CD4-positive, alpha-beta memory T cell (primary cell): ENCODE measurements at places on chromosomes 5 and 9. TPM values are rescaled to one million over a fixed set of nuclear protein-coding genes. Genes with fewer than 3 reads are reported as not detected.

DNA sequence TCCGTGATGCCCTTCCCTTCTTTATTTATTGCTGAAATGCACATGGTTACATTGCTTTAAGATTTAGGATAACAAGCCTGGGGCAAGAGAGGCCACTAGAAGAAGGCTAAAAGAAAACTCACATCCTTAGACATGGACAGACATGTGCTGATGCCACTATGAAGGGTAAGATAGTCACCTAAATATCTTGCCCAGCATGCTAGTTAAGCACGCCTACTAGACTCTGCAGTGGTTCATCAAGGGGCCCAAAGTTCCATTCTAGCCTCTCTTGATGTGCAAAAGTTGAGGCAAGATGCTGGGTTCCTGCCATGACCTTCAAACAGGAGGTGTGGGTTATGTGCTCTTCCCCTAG lies 49.3 kb downstream of the GRAMD2B start:
- no peaks in the 10 kb centered on the region for H3K36me3 ChIP-seq
- DNase-seq = no peak
- H3K4me3 ChIP-seq = no peak overlapping the region
- no peaks in the 10 kb centered on the region for H3K27me3 ChIP-seq

DNA sequence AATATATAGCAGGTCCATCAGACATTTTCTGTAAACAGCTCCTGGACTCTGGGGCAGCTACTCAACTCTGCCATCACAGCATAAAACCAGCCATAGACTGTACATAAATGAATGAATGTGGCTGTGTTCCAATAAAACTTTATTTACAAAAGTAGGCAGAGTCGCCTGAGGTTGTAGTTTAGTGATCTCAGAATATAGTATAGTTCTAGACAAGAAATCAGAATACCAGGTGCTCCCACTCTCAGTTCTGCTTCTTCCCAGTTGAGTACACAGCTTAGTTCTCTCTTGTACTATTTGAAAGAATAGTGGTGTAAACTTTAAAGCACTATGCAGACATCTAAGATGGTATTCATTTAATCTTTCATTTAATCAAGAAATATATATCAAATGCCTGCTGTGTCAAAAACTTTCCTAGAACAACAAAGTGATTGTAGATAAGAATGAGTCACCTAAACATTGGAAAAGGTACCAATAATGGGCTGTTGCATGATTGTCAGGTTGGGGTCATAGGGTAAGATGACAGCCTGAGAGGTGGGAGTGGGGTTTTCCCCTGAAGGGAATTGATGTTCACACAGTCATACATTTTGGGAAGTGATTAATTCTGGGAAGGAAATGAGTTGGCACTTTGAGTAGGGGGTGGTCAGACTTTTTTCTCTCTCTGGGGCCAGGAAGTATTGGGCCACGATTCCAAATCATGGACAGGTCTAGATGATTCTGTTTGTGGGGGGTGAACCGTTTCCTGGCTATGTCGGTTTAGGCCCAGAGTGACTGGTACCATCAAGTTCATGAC lies 37.0 kb downstream of the TNFSF8 start:
- H3K27ac ChIP-seq = no peak overlapping the region
- H3K36me3 ChIP-seq = no peaks in the 10 kb centered on the region
- H3K4me3 ChIP-seq = no peak overlapping the region
- no peak for DNase-seq
- no peaks in the 10 kb centered on the region for H3K27me3 ChIP-seq

GRCh38 chr9:129907201-129907600 lies 71.9 kb downstream of the USP20 start:
- no peaks in the 10 kb centered on the region for H3K4me1 ChIP-seq
- H3K36me3 ChIP-seq = peaks cover 45% of the 10 kb centered on the region
- H3K27ac ChIP-seq = no peak overlapping the region
- H3K27me3 ChIP-seq = no peaks in the 10 kb centered on the region

- no peak for DNase-seq
- H3K36me3 ChIP-seq = no peaks in the 10 kb centered on the region
- H3K27me3 ChIP-seq = peaks cover 32% of the 10 kb centered on the region
- no peak overlapping the region for H3K4me3 ChIP-seq
These were observed 1.3 kb downstream of the CDO1 start for GRCh38 chr5:115815006-115815692.

- H3K4me1 ChIP-seq = peaks cover 22% of the 10 kb centered on the region
- H3K36me3 ChIP-seq = no peaks in the 10 kb centered on the region
- DNase-seq = peak; percentile 33
- peak overlapping the region; percentile 57 for H3K4me3 ChIP-seq
- peak overlapping the region; percentile 45 for H3K27ac ChIP-seq
These were observed 1.0 kb upstream of the RXRA start for GRCh38 chr9:134325096-134325812.

GRCh38 chr9:89996773-89997172 lies 392.0 kb downstream of the GADD45G start:
- H3K4me1 ChIP-seq = peaks cover 19% of the 10 kb centered on the region
- no peaks in the 10 kb centered on the region for H3K36me3 ChIP-seq
- no peaks in the 10 kb centered on the region for H3K27me3 ChIP-seq
- no peak for DNase-seq
- no peak overlapping the region for H3K27ac ChIP-seq
- H3K4me3 ChIP-seq = no peak overlapping the region

DNA sequence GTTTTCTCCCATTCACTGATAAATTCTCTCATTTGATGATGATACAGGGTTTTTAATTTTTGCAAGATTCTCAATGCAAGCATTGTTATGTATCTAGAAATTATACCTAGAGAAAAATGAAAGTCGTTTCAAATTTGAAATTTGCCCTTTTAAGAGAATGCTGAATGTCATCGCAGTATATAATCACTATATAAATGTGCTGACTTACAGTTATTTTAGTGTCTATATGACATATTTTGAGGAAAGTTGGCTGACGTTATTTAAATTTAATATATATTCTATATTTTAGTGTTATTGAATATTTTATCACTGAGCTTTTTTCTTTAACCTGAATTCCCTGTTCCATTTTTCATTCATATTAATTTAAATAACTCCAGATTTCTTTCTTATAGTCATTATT lies 29.8 kb downstream of the LYRM7 start:
- no peak overlapping the region for H3K27ac ChIP-seq
- H3K27me3 ChIP-seq = no peaks in the 10 kb centered on the region
- H3K4me3 ChIP-seq = no peak overlapping the region
- no peak for DNase-seq
- H3K36me3 ChIP-seq = no peaks in the 10 kb centered on the region

DNA sequence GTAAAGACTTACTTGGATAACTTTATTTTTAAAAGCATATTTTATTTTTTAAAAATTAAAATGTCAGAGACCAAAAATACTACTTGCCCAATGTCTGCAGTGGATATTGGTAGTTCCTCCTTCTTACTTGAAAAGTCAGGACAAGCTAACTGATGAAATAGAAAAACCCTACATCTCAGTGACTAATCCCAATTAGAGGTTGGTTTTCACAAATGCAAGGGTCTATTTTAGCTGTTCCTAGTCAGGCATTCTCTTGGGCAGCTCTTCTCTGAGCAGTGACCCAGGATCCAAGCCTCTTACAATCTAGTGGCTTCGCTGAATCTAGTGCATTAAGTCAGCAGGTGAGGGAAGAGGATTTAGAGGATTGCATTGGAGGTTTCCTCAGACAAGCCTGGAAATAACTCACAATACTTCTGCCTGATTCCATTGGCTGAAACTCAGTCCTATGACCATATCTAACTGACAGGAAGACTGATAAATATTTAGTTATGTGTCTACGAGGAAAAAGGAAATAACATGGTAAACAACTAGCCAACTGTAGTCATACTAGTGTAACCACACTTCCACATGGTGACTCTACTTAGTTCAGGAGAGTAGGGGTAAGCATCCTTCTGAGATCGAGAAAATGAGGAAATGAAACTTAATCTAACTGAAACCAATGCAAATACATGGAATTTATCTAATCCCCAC lies 34.2 kb upstream of the MIER3 start:
- no peaks in the 10 kb centered on the region for H3K27me3 ChIP-seq
- H3K4me3 ChIP-seq = no peak overlapping the region
- no peaks in the 10 kb centered on the region for H3K36me3 ChIP-seq
- DNase-seq = no peak

DNA sequence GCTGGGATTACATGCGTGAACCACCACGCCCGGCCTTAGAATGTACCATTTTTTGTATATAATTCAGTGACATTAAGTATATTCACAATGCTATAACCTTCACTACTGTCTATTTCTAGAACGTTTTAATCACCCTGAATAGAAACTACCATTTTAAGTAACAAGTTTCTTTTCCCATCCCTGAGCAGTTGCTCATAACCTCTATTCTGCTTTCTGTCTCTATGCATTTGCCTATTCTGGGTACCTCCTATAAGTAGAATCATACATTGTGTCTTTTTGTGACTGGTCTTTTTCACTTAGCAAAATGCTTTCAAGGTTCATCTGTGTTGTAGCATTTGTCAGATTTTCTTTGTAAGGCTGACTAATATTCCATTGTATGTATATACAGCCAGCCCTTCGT lies 39.9 kb downstream of the DDX46 start:
- H3K27ac ChIP-seq = no peak overlapping the region
- no peaks in the 10 kb centered on the region for H3K27me3 ChIP-seq
- no peaks in the 10 kb centered on the region for H3K4me1 ChIP-seq

- no peak overlapping the region for H3K4me3 ChIP-seq
- H3K27me3 ChIP-seq = no peaks in the 10 kb centered on the region
- no peaks in the 10 kb centered on the region for H3K36me3 ChIP-seq
- no peak for DNase-seq
- no peak overlapping the region for H3K27ac ChIP-seq
- H3K4me1 ChIP-seq = no peaks in the 10 kb centered on the region
These were observed 143.2 kb upstream of the ANKH start for GRCh38 chr5:15014809-15015208.

DNA sequence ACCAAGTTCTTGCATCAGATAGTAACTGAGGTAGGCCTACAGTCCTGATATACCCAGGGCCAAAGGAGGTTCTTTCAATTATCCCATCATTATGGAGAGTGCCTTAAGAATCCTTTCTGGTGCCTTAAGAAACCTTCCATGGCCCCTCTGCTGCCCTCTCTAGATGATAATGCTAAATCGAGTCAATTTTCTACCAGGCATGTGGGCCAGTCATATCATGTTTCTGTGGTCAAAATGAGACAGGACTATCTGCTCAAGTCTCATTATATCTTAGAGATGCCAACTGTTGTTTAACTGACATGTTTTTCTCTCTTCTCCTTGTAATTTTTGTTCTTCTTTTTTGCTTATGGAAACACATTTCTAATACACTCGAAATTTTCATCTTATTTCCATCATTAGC lies 127.6 kb downstream of the EDIL3 start:
- H3K4me3 ChIP-seq = no peak overlapping the region
- H3K4me1 ChIP-seq = no peaks in the 10 kb centered on the region
- no peak overlapping the region for H3K27ac ChIP-seq
- no peaks in the 10 kb centered on the region for H3K36me3 ChIP-seq

- H3K27me3 ChIP-seq = no peaks in the 10 kb centered on the region
- no peaks in the 10 kb centered on the region for H3K4me1 ChIP-seq
- H3K36me3 ChIP-seq = no peaks in the 10 kb centered on the region
These were observed 60.5 kb downstream of the GLDC start for GRCh38 chr9:6584881-6585597.

DNA sequence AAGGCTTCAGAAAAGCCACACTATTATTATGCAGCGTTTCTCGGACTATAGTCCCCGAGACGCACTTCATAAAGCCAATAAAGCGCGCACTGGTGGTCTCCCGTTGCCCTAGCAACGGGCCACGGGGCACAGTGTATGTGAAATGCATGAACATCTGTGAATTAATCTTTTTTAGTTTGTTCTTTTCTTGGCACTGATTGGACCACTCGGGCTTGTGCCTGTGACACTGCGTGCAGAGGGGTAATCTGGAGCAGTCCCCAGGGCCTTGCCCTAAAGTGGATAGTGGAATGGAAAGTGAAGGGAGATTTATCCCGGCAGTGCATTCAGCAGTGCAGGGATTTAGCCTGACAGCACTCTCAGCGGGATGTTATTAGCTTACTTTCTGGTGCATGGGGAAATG lies 92.1 kb downstream of the TLE4 start:
- no peak overlapping the region for H3K27ac ChIP-seq
- H3K4me3 ChIP-seq = no peak overlapping the region
- no peak for DNase-seq
- no peaks in the 10 kb centered on the region for H3K27me3 ChIP-seq

- no peaks in the 10 kb centered on the region for H3K27me3 ChIP-seq
- H3K4me1 ChIP-seq = no peaks in the 10 kb centered on the region
- no peak overlapping the region for H3K4me3 ChIP-seq
- DNase-seq = no peak
- H3K27ac ChIP-seq = no peak overlapping the region
These were observed 94.6 kb upstream of the PTCH1 start for GRCh38 chr9:95611354-95611753.

DNA sequence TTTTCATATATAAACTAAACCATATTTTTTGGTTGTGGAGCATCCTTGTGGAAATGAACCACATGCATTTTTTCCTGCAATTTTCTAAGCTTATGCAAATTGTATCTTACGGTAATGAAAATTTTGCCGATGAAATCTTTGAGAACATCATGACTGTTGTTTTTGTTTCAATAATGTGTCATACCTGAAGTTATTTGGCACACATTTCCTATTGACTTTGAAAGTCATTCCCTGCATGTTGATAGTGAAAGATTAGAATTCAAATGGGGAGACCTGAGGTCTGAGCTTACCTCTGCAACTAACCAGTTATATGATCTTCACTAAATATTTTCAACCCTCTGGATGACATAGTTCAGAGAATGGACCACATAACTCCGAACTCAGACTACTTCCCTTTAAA lies 88.5 kb downstream of the PRR16 start:
- no peak for DNase-seq
- no peaks in the 10 kb centered on the region for H3K27me3 ChIP-seq
- H3K4me1 ChIP-seq = no peaks in the 10 kb centered on the region
- no peaks in the 10 kb centered on the region for H3K36me3 ChIP-seq

- H3K27ac ChIP-seq = no peak overlapping the region
- H3K4me1 ChIP-seq = no peaks in the 10 kb centered on the region
- H3K36me3 ChIP-seq = no peaks in the 10 kb centered on the region
- no peak overlapping the region for H3K4me3 ChIP-seq
- DNase-seq = no peak
These were observed 191.3 kb upstream of the SH3GL2 start for GRCh38 chr9:17387565-17387964.

- H3K27me3 ChIP-seq = peaks cover 7% of the 10 kb centered on the region
- no peak overlapping the region for H3K27ac ChIP-seq
- no peak for DNase-seq
- no peaks in the 10 kb centered on the region for H3K36me3 ChIP-seq
- H3K4me3 ChIP-seq = no peak overlapping the region
These were observed 149.1 kb downstream of the GHR start for GRCh38 chr5:42572313-42572712.

GRCh38 chr5:39650008-39650762 lies 225.4 kb upstream of the DAB2 start:
- H3K4me3 ChIP-seq = no peak overlapping the region
- no peaks in the 10 kb centered on the region for H3K36me3 ChIP-seq
- H3K27me3 ChIP-seq = no peaks in the 10 kb centered on the region
- DNase-seq = no peak
- no peaks in the 10 kb centered on the region for H3K4me1 ChIP-seq

The C1QTNF2 gene
- not detected for total RNA-seq

The GPRIN1 gene
- total RNA-seq = 0.41 TPM

The PPP1R2B gene
- 0.30 TPM for total RNA-seq

The ADGRD2 gene
- not detected for total RNA-seq

The PTGER4 gene
- total RNA-seq = 59.3 TPM

The FRMD3 gene
- total RNA-seq = 1.3 TPM

The GFI1B gene
- not detected for total RNA-seq

The MOCS2 gene
- total RNA-seq = 26.6 TPM

The CWC27 gene
- total RNA-seq = 16.8 TPM
